Hematopoietic multipotent progenitor cell treated with erythropoietin and hydrocortisone succinate and interleukin-3 and kit ligand, for 15 days (in vitro differentiated cells): ENCODE measurements at places on chromosomes 11 and 22.

- peak; percentile 53 for DNase-seq
Observed at GRCh38 chr11:64851831-64852351, 7.4 kb upstream of the CDC42BPG start.

DNA sequence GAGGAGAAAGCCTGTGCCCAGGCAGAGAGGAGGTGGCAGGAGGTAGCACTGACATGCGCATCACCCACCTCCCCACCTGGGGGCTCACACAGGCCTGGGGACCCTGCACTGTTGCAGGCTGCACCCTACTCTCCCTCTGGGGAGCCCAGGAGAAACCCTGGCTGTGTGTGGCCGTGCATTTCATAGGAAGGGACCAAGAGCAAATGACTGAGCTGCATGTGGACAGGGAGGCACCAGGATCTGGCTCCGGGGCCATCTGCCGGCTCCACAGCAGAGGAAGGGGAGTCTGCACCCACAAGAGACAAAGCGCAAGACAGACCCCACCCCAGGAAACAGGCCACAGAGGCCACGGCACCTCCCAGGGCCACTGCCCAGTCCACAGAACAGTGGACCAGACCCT, 22.7 kb downstream of the BID start:
- DNase-seq = no peak

GRCh38 chr11:97364047-97364446, 974.2 kb downstream of the JRKL start:
- no peak for DNase-seq

GRCh38 chr11:131488238-131488637, 117.8 kb downstream of the NTM start:
- DNase-seq = no peak

DNA sequence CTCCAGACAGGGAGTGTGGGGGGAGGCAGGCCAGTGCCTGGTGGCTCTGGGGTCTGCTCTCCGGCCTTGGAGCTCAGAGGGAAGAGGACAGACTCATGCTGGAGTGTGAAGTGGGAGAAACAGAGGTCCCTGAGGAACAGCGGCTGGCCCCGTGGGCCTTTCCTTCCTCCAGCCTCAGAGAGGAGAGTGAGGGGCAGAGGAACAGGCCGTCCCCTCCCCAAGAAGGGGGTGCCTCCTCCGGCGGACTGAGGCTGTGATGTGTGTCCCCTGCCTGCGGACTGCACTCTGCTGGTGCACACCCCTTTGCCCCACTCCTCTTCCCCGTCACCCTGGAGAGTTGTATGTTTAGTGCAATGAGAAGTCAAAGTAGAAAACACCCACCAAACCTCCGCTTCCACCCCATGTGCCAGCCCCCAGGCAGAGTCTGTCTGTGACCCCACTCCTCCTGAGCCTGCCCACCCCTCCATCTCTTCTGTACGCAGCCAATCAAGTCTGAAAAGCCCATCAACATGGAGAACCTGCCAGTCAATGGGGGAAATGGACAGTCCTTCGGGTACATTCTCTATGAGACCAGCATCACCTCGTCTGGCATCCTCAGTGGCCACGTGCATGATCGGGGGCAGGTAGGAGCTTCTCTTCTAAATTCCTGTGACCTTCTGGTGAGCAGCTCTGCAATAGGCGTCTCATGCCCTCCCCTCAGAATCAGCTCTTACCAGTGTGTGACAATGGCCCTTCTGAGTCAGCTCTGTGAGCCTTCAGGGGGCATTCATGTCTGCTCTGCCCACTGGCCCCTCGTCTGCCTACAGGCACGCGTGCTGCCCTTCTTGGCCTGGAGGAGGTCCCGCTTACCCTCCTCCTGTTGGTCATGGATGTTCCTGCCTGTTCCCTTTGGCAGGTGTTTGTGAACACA, 39.0 kb downstream of the GLB1L2 start:
- DNase-seq = no peak

DNA sequence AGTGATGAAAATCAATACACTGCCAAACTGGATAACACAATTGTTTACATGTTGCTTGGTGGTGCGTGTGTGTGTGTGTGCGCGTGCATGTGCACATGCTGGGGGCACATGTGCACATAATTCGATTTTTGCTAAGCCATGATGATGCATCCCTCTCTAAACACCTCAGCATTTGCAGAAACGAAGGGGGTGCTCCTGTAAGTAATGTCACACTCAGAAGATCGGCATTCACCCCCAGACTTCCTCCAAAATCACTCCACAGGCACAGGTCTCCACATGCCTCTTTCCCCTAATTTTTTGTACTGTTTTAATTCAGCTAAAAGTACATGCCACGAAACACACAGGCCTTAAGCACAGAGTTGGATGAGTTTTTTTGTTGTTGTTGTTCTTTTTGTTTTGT, 341.5 kb downstream of the SHANK2 start:
- no peak for DNase-seq

DNA sequence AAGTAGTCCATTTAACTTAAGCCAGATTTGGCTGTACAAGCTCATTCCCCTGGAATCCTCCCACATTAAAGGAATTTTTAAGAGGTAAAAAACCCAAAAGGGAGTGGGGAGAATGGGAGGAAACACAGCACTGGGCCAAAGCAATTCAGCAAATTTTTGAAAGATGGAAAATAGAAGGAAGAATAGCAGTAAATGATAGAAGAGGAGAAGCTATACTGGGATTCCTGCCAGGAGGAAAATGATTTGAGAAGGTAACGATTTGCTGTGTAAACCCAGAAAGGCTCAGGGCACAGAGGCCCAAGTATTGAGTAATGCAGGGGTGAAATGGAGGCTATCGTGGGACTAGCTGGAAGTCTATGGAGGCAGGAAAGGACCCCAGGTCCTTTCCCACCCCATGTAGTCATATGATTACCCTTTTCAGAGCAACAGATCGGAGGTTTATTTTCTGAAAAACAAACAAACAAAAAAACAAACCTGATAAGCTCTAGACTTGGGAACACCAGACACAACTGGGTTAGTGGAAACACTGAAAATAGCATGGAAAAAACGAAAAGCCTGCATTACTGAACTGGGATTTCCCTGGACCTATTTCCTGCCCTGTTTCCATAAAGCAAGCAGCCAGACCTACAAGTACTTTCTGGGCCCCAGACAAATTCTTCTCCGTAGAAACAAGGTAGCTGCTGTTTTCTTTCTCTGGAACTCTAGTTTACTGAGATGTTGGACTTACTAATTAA, 140.0 kb downstream of the SWAP70 start:
- DNase-seq = no peak

DNA sequence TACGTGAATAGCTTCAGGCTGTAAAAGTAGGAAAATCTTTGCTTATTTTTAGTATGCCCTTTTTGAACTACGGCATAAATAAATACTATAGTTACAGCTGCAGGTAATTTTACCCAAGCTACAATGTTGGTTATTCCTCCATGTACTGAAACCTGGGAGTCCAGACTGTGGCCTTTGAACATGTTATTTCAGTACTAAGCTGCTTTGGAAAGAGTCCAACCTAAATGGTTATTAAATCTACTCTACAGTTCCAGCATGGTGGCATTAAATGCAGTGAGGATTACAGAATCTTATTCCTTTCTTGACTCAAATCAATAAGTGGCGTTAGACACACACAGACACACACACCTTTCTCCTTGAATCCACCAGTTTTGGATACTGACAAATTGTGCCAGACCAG, 165.1 kb downstream of the MSANTD4 start:
- no peak for DNase-seq

GRCh38 chr11:17760102-17761029, 25.8 kb downstream of the KCNC1 start:
- peak; percentile 2 for DNase-seq

GRCh38 chr11:68928136-68928880, 24.6 kb downstream of the IGHMBP2 start:
- DNase-seq = no peak

- DNase-seq = no peak
Observed at GRCh38 chr11:33110083-33110482, 51.2 kb downstream of the CSTF3 start.

DNA sequence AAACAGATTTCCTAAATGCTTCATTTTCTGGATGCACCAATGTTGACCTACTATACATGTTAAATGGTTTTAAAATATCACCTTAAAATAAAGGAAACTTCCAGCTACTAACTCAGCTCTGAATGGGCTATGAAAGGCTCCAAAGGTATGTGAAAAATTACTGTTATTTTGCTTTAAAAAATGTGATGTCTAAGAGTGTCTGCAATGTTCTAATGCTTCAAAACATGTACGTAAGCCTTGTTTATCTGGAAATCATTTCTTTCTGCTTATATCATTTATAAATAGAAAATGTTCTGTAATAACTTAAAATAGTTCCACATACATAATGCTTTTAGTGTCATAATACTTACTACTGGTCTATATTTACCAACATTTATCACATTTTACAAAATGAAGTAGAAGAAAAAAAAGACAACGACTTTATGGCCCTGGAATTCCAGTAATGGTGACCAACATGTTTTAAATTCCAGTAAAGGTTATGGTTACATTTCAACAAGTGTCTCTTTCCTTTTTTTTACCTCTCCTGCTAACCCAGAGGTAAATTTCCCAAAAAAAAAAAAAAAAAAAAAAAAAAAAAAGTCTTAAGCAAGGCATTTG, 2.5 kb downstream of the BDNF start:
- no peak for DNase-seq

DNA sequence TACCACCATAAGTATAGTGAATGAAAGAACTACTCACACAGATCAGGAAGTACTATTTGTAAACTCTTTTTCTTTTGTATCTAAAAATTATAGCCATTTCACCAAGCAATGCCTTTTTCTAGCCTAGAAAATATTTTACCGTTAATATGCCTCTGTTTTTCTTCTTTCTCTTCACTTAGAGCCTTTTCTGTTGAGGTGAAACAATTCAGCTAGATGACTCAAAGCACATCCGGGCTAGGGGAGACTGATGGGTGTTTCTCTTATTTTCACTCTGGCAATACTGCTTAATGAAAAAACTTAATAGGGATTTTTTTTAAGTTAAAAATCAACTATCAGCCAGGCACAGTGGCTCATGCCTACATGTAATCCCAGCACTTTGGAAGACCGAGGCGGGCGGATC, 93.3 kb downstream of the SGSM3 start:
- DNase-seq = peak; percentile 8

- peak; percentile 63 for DNase-seq
Observed at GRCh38 chr11:47152953-47153950, 23.4 kb downstream of the ARFGAP2 start.

DNA sequence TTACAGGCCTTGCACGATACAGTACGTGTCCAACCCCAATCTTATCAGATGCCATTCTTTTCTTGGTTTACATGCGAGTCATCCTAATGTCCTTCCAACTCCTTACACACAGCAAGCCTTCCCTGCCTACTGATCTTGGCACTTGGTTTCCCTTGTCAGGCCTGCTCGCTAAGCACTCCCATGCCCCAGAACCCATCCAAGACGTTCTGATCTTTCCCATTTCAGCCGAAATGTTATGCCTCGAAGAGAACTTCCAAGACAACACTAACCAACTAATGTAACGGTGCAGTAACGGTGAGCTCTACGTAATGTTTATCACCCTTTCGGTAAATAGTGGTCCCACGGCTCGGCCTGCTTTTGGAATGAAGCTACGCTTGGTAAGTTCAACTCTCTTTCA, 521 bp downstream of the PES1 start:
- peak; percentile 35 for DNase-seq

GRCh38 chr11:65766535-65766934, 14.2 kb downstream of the AP5B1 start:
- DNase-seq = no peak

GRCh38 chr11:67006029-67006884, 16.7 kb upstream of the SYT12 start:
- peak; percentile 23 for DNase-seq

DNA sequence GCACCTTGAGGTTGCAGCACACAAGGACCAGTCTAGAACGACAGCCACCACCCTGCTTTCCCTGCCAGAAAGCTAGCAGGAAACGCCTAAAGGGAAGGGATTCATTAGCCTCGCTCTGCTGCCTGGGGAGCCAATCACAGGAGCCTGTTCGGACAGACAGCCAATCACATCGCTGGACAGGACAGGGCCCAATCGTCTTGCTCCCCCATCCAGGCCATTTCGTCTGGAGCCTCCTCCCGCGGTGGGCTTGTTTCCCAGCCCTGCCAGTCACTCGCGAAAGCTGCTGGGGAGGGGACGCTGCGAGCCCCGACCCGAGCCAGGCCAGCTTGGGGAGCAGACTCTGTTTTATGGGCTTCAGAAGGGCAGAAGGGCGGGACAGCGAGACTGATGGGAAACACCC, 79.8 kb upstream of the NCAM1 start:
- DNase-seq = no peak

- DNase-seq = no peak
Observed at GRCh38 chr11:78034623-78035022, 11.5 kb upstream of the KCTD14 start.

DNA sequence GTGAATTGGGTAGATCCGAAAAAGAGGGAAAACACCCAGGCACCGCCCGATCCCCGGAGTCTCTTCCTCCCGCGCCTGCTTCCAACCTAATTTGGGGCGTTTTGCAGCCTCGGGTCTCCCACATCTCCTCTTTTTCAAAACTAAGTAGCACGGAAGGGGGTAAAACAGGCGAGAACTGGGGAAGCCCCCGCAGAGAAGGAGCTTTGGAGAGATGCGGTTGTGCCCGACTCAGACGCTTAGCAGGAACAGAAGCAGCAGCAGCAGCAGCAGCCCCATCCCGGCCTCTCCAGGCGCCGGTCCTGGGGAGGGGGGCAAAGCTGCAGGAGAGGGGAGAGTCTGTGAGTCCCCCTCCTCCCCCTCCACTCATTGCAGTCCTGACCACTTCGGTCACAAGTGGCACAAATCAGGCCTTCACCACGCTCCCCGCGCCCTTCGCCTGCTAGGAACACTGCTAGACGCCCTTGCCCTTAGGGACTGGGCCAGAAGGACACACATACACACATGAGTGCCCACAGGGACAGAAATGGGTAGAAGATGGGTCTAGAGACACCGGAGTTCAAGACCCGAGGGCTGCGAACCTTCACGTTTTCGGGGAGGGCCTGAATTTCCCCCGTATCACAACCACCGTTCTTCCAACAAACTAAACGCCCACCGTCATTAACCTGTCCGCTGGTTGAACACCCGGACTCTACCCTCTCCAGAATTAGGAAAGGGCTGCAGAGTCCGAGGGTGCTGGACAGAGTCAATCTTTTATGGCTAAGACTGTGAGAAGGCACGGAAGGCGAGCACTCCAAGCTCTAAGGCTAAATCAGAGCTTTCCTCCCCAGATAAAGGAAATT, 98.3 kb upstream of the HSD17B12 start:
- DNase-seq = no peak

DNA sequence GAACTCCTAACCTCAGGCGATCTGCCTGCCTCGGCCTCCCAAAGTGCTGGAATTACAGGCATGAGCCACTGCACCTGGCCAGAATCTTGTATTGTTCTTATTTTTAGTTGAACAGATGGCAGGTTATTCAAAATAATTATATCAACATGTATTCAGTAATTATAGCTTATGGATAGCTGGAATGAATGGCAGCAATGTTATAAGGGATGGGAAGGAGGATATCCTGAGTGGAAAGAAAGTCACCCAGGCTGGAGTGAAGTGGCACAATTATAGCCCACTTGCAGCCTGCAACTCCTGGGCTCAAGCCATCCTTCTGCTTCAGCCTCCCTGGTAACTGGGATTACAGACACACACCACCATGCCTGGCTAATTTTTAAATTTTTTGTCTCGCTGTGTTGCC, 88.1 kb downstream of the MED15 start:
- no peak for DNase-seq
